Putamen (tissue), 1 donor: ENCODE measurements at places on chromosomes 11 and 22.

GRCh38 chr11:93000511-93001476 lies 31.3 kb downstream of the MTNR1B start:
- DNase-seq: no peak

- DNase-seq: no peak
Measured at GRCh38 chr11:11756718-11757117, 85.1 kb upstream of the USP47 start.

DNA sequence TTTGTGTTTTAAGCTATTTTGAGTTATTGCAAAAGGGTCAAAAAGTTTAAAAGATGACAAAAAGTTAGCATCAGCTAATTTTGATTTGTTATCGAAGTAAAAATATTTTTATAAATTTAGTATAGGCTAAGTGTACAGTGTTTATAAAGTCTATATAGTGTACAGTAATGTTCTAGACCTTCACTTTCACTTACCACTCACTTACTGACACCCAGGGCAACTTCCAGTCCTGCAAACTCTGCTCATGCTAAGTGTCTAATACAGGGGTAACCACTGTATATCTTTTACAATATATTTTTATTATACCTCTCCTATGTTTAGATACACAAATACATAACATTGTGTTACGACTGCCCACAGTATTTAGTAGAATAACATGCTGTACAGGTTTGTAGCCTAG lies 59.7 kb downstream of the PDGFD start:
- DNase-seq: no peak

DNA sequence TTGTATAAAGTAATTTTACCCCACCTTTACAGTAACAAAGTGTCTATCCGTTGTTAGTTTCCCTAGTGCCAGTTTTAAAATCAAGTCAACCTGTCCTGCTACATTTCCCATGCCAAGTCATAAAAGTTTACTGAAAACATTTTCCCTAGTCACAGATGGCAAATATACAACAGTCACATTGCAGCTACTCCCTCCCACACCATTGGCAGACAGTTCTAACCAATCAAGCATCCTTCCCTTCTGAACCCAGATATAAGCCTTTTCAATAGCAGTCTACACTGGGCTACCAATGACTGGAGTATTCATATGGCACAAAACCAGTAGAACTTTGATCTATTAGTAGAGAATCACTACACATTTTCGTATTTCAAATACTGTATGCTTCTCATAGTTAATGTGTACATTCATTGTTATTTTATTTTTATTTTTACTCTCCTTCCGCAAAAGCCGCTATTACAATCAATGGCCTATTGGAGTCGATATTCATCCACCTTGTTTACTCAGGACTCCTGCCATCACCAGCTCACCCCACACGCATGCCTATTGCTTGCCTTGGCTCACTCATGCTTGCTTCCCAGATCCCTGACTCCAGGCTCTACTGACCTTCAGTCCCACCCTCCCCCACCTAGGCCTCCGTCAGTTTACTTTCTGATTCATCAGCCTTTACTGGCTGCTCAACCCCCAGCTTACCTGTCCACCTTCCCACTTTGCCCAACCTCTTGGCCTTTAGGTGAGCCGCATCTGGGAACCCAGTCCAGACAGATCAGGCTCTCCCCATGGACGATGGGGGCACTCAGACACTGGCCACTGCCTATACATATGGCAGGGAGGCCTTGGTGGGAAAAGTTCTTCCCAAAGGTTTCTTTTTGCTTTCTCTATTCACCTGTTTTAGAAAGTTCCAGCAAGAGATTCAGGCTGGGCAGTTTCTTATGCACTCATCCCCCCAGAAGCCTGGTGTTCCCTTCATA lies 408.4 kb downstream of the SOX6 start:
- no peak for DNase-seq

DNA sequence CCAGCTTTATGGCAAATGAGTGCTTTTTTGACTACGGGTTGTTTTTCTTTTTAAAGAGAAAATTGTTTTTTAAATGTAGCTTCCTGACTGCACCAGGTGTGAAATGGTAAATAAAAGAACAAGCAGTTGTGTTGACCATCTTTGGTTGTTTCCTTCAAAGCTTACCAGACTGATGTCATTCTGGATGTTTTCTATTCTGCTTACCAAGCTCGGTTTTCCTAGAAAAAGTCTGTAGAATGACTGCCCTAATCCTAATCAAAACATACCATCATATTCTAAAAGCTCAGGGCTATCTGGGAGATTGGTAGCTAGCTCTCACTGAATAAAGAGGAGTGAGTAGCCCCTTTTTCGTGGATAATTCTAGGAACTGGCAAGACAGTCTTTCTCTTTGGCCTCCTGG lies 77.7 kb downstream of the GAB2 start:
- no peak for DNase-seq

- peak; percentile 26 for DNase-seq
Measured at GRCh38 chr22:20423906-20424551, 13.6 kb downstream of the SCARF2 start.

DNA sequence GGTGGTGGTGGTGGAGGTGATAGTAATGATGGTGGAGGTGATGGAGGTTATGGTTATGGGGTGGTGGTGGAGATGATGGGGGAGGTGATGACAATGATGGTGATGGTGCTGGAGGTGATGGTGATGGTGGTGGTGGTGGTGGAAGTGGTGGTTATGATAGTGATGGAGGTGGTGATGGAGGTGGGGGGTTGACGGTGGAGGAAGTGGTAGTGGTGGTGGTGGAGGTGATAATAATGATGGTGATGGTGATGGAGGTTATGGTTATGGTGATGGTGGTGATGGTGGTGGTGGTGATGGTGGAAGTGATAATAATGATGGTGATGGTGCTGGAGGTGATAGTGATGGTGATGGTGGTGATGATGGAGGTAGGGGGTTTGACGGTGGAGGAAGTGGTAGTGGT lies 16.9 kb upstream of the WNT7B start:
- DNase-seq: no peak

DNA sequence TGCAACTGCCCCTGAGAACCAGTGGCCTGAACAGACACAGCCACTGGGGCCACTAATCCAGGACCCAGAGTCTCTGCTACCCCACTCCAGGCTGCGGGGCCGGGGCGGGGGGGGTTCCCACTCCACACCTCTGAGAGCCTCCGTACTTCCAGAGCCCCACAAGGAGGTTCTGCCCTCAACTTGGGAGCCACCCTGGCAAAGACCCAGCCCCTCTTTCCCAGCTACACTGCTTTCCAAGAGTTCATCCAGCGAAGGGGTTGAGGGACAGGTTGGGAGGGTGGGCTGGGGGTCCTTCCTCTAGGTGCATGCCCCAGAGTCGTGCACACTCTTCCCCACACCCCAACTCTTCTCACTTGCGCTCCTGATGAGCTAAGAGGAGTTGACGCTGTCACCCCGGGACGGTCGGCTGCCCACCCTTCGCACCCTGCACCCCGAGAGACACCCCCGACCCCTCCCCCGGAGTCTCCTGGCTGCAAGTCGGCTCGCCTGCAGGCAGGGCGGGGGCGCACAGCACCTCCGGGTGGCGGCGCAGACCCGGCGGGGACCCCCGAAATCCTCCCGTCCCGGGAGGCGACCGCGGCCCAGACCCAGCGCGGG lies 531 bp downstream of the RAB3IL1 start:
- no peak for DNase-seq

- no peak for DNase-seq
Measured at GRCh38 chr22:50548040-50548920, 2.6 kb downstream of the KLHDC7B start.

DNA sequence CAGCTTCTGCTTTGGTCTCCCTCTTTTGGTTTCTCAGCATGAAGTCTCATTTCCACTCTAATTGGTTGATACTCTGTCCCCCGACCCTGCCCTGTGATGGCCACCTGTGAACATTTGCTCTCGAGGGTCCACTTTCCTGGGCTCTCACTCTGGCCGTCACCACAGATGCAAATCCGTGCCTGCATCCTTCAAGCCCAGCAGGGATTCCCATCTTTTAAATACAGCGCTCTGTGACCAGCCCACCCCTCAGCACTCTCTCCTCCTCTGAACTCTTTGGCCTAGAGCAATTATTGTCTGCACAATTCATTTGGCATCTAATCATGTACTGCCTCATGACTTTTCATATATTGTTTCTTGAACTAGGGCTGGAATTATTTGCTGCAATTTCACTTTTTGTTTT lies 26.0 kb downstream of the PKNOX2 start:
- no peak for DNase-seq

DNA sequence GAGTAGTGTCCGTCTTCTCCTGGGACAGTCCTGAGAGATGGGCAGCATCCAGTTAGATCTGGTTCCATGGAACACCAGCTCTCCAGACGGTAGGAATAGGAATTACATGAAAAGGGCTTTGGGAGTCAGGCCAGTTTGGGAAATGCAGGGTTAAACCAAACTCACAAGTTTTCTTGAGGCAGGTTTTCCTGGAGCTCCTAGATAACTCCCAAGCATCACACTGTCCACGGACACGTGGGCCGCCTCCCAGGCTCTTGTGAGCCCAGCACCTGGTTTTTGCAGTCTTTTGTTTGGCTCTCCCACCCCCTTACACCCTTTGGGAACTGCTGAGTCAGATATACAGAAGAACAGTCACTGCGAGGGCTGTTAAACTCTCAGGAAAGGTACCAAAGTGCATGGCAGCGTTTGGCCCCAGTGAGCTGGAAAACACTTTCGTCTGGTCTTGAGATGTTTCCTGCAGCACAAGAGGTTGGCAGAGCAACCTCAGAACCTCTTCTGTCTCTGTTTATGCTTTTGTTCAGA lies 90.0 kb downstream of the BCR start:
- DNase-seq: peak; percentile 60

- no peak for DNase-seq
Measured at GRCh38 chr22:27011133-27011532, 353.7 kb downstream of the MIAT start.

GRCh38 chr22:35065183-35065582 lies 775 bp upstream of the ISX start:
- no peak for DNase-seq

DNA sequence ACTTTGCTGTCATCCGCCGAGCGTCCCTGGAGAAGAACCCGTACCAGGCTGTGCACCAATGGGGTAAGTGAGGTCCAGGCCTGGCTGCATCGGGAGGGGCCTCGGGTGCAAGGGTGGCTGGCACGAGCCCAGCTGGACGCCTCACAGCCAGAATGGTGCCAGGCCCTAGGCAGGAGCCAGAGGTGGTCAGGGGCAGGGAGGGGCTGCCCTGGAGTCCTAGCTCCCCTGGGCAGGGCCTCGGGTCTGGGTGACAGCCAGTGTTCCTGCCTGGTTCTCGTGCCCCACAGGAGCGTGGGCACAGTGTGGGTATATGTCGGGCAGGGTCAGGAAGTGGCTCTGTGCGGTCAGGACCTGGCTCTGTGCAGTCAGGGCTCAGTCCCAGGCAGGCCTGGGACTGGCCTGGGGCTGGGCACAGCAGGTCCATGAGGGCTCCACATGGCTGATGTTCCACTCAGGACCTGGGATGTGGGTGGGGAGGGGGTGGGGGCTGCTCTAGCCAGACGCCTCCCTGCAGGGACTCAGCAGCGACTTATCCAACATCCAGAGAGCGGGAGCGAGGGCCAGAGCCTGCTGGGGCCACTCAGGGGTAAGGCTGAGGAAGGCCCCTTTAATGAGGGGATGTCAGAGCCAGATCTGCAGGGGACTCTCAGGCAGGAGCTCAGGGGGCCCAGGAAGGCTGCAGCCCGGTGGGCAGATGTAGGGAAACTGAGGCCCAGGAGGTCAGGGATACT lies 1.2 kb downstream of the TSPAN32 start:
- DNase-seq: no peak

GRCh38 chr11:82858133-82858532 lies 42.1 kb downstream of the PRCP start:
- DNase-seq: no peak

DNA sequence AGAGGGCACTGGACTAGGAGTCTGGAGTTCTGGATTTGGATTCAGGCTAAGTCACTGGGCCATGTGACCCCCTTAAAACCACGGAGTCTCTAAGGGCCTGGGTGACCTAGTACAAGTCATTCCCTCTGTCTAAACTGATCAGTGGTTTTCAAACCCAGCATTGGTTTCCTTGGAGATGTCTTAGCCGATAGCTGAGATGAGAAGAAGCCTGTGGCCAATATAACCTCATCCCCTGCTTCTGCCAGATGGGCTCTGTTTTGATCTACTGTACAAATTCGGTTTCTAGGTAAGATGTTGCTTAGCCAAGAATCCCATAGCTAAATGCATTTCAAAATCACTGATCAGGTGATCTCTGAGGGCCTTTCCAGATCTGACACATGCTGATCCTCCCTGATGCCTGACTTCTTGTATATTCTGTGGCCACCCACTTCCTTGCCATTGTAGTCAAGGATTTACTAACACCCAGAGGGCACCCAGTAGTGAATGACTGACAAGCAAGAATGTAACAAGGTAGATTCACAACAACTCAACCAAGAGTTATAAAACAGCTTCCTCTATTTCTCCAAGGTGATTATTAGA lies 53.1 kb downstream of the GALNT18 start:
- no peak for DNase-seq

DNA sequence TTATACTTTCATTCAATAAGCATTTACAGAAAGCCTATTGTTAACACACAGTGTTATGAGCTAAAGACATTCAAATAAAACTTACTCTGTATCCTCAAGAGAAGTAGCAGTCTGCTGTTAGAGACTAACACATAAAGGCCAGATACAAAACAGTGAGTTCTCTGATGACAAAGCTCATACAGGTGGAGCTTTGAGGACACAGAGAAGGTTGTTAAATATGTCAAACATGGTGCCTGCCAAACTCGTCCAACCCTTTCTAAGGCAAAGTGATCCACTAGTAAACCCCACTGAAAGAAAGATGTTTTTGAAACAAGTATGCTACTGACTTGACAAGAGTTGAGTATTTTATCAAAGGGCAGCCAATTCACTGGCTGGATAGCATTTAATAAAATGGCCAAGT lies 70.1 kb downstream of the C2CD3 start:
- no peak for DNase-seq

DNA sequence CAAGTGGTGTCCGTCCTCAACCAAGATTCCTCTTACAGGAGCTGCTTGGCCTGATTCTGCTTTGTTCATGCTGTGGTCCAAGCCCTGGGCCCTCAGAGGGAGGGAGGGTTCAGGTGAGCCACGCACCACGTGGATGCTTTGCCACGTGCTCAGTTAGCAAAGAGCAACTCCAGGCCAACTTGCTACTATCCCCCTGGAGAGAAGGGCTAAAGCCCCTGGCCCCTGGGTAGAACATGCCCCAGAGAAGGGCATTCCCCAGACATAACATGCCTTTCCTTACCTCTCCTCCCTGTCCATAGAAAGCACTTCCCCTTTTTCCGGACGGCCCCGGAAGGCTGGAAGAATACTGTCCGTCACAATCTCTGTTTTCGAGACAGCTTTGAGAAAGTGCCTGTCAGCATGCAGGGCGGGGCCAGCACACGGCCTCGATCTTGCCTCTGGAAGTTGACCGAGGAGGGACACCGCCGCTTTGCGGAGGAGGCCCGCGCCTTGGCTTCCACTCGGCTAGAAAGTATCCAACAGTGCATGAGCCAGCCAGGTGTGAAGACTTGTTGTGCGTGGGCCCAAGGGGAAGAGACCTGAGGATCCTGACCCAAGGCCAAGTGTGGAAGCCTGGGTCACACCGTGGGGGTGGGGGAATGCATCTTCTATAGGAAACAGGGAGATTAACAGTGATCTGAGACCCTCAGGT lies 8.8 kb downstream of the FOXR1 start:
- DNase-seq: no peak

- no peak for DNase-seq
Measured at GRCh38 chr22:50470491-50470890, 4.3 kb downstream of the SBF1 start.

- no peak for DNase-seq
Measured at GRCh38 chr11:116500947-116501602, 271.7 kb downstream of the BUD13 start.

GRCh38 chr22:32951807-32952153 lies 106.4 kb downstream of the SYN3 start:
- DNase-seq: peak; percentile 5

- no peak for DNase-seq
Measured at GRCh38 chr11:130071211-130071712, 1.6 kb downstream of the APLP2 start.

GRCh38 chr11:12238420-12238819 lies 128.0 kb downstream of the MICAL2 start:
- DNase-seq: peak; percentile 51
